ENCODE measurements at places on chromosomes 2 and 18.

DNA sequence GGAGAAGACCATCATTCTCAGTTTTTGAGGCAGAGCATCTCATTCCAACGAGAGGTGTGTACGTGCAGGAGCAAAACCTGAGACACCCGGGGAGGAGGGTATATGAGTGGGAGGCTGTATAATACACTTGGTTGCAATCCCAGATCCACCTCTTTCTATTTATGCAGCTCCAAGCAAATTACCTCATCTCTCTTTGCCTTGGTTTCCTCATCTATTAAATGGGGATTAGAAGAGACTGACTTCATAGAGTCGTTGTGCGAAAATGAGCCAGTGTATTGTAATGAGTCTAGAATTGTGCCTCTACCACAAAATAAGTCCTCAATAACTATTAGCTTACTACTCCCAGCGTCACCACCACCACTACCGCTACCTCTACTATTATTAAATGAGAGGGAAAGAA lies 40.1 kb downstream of the TGOLN2 start:
- DNase-seq, result no peak

- DNase-seq, result no peak
Observed at GRCh38 chr2:14257801-14258507, 374.6 kb upstream of the LRATD1 start.

DNA sequence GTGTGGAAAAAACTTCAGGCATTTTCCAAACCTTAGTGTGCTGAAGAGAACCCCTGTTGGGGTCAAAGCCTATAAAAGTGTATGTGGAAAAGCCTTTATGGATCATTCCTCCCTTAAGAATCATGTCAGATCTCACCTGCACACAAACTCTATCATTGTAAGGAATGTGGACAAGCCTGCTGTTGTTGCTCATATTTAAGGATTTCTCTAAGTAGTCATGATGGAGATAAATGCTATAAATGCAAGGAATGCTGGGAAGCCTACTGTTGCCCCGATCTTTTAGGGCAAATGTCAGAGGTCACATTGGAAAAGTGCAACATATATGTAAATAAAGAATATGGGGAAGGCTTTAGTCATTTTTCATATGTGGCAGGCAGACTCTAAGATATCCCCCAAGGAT lies 129.5 kb downstream of the ICOS start:
- DNase-seq, result no peak

GRCh38 chr18:58529714-58530354 lies 99.1 kb downstream of the ALPK2 start:
- DNase-seq, result peak; percentile 56
